ENCODE measurements at places on chromosomes 16 and 17.

DNA sequence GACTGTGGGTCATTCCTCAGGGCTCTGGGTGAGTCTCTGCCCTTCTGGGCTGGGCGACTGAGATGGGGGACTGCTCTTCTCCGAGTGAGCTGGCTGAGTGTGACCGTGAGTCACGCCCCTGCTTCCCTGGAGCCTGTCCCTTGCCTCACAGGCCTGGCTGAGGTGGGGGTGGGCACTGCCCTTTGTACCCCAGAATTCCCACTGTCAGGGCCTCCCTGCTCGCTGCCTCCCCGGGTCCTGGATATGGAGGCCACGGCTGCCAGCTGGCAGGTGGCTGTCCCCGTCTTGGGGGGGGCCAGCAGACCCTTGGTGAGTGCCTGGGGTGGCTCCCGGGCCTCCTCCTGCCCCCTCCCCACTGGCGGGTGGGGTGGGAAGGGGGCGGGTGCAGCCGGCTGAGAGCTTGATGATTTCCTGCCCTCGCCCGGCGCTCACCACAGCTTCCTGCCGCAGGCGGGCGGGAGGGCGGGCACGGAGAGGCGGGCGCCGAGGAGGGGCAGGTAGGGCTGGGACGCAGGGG is at the start of gene LAT:
LAT (plus strand) TSS at position 434 of the 517 bp plus-strand sequence. CDS start 366 bp downstream, outside the sequence.
- no peaks in the 10 kb centered on the region for H3K27me3 ChIP-seq
- no peaks in the 10 kb centered on the region for H3K4me1 ChIP-seq
- no peak for DNase-seq
- H3K36me3 ChIP-seq = no peaks in the 10 kb centered on the region

- no peaks in the 10 kb centered on the region for H3K27me3 ChIP-seq
- no peak overlapping the region for H3K27ac ChIP-seq
- H3K36me3 ChIP-seq = no peaks in the 10 kb centered on the region
Measured at GRCh38 chr17:7803981-7804380, 30.0 kb upstream of the KDM6B start.

- H3K36me3 ChIP-seq = no peaks in the 10 kb centered on the region
- H3K27me3 ChIP-seq = no peaks in the 10 kb centered on the region
- no peak overlapping the region for H3K27ac ChIP-seq
Measured at GRCh38 chr16:81397879-81398520, 46.6 kb upstream of the CMIP start.

- H3K27ac ChIP-seq = no peak overlapping the region
- peak overlapping the region; percentile 92 for H3K4me3 ChIP-seq
- no peaks in the 10 kb centered on the region for H3K27me3 ChIP-seq
- peaks cover 13% of the 10 kb centered on the region for H3K36me3 ChIP-seq
Measured at GRCh38 chr17:49708515-49709183, 885 bp upstream of the SLC35B1 start.

GRCh38 chr17:2042933-2043332 is 1.1 kb downstream of the OVCA2 start:
- H3K4me3 ChIP-seq = no peak overlapping the region
- H3K36me3 ChIP-seq = no peaks in the 10 kb centered on the region
- H3K27me3 ChIP-seq = no peaks in the 10 kb centered on the region
- DNase-seq = no peak
- no peaks in the 10 kb centered on the region for H3K4me1 ChIP-seq

DNA sequence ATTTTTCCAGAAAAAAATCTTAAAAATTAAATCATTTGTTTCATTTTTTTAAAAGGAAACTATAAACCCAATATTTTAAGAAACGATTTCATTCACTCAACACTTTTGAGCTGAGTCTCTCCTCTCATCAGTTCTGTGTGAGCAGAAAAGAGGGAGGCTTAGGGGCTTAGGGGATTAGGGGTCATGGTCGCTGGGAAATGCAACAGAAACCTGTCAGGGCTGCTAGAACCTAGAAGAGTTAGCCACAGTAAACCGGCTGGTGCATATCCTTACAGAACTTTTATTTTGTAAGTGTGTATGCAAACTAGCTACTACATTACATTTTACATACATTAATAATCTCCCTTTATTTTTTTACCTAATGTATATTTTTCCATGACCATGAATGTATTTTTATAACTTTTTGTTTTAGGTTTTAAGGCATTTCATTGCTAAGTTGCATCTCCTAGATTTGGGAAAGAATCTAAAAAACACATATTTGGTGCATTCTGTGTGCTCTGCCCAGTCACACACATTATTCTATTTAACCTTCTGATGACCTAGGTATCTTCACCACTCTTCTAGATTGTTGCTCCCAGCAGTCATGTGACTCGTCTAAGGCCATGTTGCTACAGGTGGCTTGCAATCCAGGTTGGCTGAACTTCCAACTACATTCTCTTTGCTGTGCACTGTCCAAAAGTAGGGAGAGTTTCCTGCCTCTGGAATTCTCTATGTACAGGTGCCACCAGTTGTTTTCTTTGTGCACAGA is 24.4 kb downstream of the TBC1D3B start:
- no peaks in the 10 kb centered on the region for H3K36me3 ChIP-seq
- H3K4me3 ChIP-seq = no peak overlapping the region
- no peaks in the 10 kb centered on the region for H3K27me3 ChIP-seq

DNA sequence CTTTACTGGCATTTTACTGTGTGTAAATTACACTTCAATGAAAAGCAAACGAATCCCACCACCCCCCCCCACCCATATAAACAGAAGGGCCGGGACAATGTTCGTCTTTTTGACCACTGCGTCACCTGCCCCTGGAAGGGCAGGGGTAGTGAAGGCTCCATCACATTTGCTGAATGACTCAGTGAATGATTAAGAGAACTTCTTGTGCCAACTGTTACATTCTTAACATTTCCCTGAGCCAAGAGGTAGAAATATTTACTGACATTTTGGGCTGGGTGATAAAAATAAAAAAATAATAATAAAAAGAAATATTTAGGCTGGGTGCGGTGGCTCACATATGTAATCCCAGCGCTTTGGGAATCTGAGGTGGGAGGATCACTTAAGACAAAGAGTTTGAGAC is 24.1 kb downstream of the C16orf96 start:
- H3K36me3 ChIP-seq = no peaks in the 10 kb centered on the region
- no peaks in the 10 kb centered on the region for H3K27me3 ChIP-seq
- no peak overlapping the region for H3K27ac ChIP-seq
- no peaks in the 10 kb centered on the region for H3K4me1 ChIP-seq

GRCh38 chr16:74649839-74650504 is 16.7 kb downstream of the RFWD3 start:
- DNase-seq = no peak
- H3K4me1 ChIP-seq = no peaks in the 10 kb centered on the region
- no peaks in the 10 kb centered on the region for H3K27me3 ChIP-seq
- H3K27ac ChIP-seq = no peak overlapping the region

- no peaks in the 10 kb centered on the region for H3K36me3 ChIP-seq
- no peak overlapping the region for H3K27ac ChIP-seq
- no peaks in the 10 kb centered on the region for H3K27me3 ChIP-seq
- no peaks in the 10 kb centered on the region for H3K4me1 ChIP-seq
- DNase-seq = no peak
- H3K4me3 ChIP-seq = no peak overlapping the region
Measured at GRCh38 chr17:33904476-33904875, 350.6 kb upstream of the CCL2 start.

DNA sequence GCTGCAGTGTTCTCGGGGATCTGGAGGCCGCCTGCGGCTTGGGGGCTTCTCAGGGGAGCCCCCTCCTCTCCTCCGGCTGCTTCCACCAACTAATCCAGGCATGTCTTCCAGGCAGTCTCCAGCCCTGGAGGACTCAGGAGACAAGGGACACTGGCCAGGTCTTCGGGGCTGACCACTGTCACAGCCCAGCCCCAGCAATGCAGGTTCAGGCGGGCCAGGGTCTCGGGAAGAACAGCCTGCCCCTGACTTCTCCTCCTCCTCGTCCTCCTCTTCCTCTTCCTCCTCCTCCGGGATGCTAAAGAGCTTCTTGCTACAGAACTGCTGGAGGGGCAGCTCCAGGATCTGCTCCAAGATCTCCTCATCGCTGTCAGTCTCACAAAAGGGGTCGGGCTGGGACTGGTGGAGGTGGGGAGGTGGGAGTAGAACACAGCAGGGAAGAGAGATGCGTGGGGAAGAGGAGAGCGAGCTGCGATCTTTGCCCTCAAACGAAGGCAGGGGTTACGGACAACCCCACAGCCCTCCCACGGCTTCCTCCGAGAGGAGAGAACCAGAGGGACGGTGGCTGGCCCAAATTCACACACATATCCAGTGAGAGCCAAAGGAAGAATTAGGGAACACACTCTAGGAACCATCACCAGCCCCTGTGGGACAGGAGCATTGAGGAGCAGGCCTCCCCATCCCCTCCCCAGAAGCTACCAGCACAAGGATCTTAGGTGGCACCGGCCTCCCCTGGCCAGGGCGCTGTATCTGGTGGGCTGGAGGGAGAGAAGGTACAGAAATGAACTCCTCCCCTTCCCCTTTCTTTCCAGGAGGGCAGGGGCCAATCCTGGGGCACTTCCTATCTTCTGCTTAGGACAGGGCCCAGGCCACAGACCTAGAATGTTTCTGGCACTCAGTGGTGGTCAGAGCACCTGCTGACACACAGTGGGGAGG is 19.3 kb downstream of the TSPOAP1 start:
- no peak overlapping the region for H3K27ac ChIP-seq
- H3K4me3 ChIP-seq = no peak overlapping the region
- H3K4me1 ChIP-seq = no peaks in the 10 kb centered on the region
- H3K27me3 ChIP-seq = no peaks in the 10 kb centered on the region

- DNase-seq = peak; percentile 75
- peaks cover 13% of the 10 kb centered on the region for H3K36me3 ChIP-seq
- no peaks in the 10 kb centered on the region for H3K27me3 ChIP-seq
- no peak overlapping the region for H3K4me3 ChIP-seq
- H3K27ac ChIP-seq = no peak overlapping the region
- peaks cover 14% of the 10 kb centered on the region for H3K4me1 ChIP-seq
Measured at GRCh38 chr17:78197147-78197832, 10.1 kb downstream of the AFMID start.

- no peak overlapping the region for H3K27ac ChIP-seq
- H3K4me3 ChIP-seq = no peak overlapping the region
- no peak for DNase-seq
- no peaks in the 10 kb centered on the region for H3K27me3 ChIP-seq
Measured at GRCh38 chr17:75625813-75626486, 7.3 kb upstream of the SMIM5 start.

- no peaks in the 10 kb centered on the region for H3K27me3 ChIP-seq
- H3K36me3 ChIP-seq = no peaks in the 10 kb centered on the region
- H3K4me1 ChIP-seq = no peaks in the 10 kb centered on the region
Measured at GRCh38 chr17:67452681-67453554, 75.8 kb downstream of the PITPNC1 start.

DNA sequence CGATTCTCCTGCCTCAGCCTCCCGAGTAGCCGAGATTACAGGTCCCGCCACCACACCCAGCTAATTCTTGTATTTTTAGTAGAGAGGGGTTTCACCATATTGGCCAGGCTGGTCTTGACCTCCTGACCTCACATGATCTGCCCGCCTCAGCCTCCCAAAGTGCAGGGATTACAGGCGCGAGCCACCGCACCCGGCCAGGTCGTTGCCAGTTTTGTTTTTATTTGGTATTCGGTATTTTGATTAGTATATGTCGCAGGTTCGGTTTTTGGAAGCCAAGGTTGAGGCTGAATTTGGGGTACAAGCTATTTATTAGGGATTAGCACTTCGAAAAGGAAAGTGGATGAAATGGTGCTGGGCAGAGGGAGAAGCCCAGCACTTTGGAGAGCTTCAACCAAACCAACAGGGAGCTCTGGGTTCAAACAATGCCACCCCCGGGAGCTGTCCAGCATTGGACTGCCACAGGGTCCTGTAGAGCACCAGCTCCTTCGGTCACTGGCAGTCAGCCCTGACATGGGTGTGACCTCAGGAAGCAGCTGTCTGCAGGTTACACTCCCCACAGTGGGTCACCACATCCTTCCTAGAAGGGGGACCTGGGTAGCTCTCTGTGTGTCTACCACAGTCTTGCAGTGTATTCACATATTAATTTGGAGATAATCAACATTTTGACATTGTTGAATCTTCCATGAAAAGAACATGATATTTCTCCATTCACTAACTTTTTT is 1.5 kb upstream of the CLEC10A start:
- no peaks in the 10 kb centered on the region for H3K4me1 ChIP-seq
- H3K4me3 ChIP-seq = no peak overlapping the region
- no peaks in the 10 kb centered on the region for H3K36me3 ChIP-seq
- H3K27me3 ChIP-seq = no peaks in the 10 kb centered on the region
- no peak for DNase-seq

GRCh38 chr16:86059253-86060171 is 160.6 kb downstream of the IRF8 start:
- H3K27me3 ChIP-seq = no peaks in the 10 kb centered on the region
- no peak overlapping the region for H3K27ac ChIP-seq

GRCh38 chr16:89187770-89188392 is 12.5 kb downstream of the SLC22A31 start:
- H3K4me1 ChIP-seq = no peaks in the 10 kb centered on the region
- peak; percentile 50 for DNase-seq
- H3K27ac ChIP-seq = no peak overlapping the region
- no peak overlapping the region for H3K4me3 ChIP-seq

DNA sequence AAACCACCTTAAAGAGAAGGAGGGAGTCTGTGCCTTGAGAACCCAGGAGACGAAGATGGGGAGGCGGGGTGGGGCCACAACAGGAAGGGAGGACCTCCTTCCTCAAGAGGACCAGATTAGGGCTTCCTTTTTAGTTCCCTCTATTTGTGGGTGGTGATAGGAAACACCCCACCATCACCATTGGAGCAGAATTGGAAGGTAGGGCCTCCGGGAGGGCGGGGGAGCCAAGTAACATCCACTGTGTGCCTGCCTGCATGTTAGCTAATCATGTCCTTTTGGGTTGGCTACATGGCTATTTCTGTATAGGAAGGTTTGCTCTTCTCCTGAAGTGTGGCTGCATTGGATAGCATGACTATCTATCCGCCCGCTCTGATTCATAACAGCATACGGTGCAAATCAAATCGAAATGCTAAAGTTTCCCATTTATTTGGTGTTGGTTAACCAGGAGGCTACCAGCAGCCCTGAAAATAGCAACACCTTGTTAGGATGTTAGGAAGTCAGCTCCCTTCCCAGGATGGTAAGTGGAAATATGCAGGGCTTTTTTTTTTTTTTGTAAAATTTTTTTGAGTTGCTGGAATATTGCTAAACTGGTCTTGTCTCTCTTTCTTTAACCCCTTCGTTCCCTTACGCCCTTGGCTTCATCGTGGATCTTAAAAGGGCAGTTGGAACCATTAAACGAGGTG is 4.2 kb downstream of the SYT17 start:
- no peaks in the 10 kb centered on the region for H3K27me3 ChIP-seq
- H3K4me3 ChIP-seq = no peak overlapping the region
- DNase-seq = no peak
- H3K36me3 ChIP-seq = no peaks in the 10 kb centered on the region

GRCh38 chr17:67244431-67245072 is 444 bp downstream of the HELZ start:
- no peaks in the 10 kb centered on the region for H3K36me3 ChIP-seq
- DNase-seq = peak; percentile 69
- peak overlapping the region; percentile 98 for H3K4me3 ChIP-seq
- H3K27ac ChIP-seq = peak overlapping the region; percentile 99

GRCh38 chr17:18031955-18032354 is 7.0 kb downstream of the ATPAF2 start:
- no peaks in the 10 kb centered on the region for H3K4me1 ChIP-seq
- H3K27me3 ChIP-seq = no peaks in the 10 kb centered on the region
- H3K27ac ChIP-seq = no peak overlapping the region
- no peak overlapping the region for H3K4me3 ChIP-seq
- no peak for DNase-seq
- H3K36me3 ChIP-seq = no peaks in the 10 kb centered on the region

- no peak overlapping the region for H3K27ac ChIP-seq
- H3K4me3 ChIP-seq = no peak overlapping the region
- H3K36me3 ChIP-seq = no peaks in the 10 kb centered on the region
- no peaks in the 10 kb centered on the region for H3K4me1 ChIP-seq
Measured at GRCh38 chr17:12438813-12439586, 226.7 kb upstream of the MYOCD start.

GRCh38 chr17:41565338-41565737 is 6.5 kb downstream of the KRT9 start:
- H3K4me3 ChIP-seq = no peak overlapping the region
- H3K27me3 ChIP-seq = no peaks in the 10 kb centered on the region
- H3K27ac ChIP-seq = no peak overlapping the region
- H3K36me3 ChIP-seq = no peaks in the 10 kb centered on the region
